ENCODE measurements at places on chromosomes 3 and 15. TPM values are rescaled to one million over a fixed set of nuclear protein-coding genes. Genes with fewer than 3 reads are reported as not detected.

DNA sequence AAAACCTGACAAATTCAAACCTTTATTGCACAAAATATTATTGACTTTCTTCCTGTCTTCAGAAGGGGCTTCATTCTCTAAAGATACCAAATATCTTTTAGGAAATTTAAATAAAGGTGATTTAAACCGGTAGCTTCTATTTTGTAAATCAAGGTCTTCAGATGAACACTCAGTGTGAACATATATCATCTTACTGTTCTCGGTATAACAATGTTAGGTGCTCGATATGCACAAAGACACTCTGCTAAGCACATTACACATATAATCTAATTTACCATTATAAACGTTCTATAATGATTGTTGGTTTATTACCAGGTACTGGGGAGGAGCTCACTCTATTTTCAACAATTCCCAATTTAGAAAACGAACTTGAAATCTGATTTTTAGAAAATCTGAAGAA lies 225.4 kb upstream of the AZI2 start:
- DNase-seq = no peak

DNA sequence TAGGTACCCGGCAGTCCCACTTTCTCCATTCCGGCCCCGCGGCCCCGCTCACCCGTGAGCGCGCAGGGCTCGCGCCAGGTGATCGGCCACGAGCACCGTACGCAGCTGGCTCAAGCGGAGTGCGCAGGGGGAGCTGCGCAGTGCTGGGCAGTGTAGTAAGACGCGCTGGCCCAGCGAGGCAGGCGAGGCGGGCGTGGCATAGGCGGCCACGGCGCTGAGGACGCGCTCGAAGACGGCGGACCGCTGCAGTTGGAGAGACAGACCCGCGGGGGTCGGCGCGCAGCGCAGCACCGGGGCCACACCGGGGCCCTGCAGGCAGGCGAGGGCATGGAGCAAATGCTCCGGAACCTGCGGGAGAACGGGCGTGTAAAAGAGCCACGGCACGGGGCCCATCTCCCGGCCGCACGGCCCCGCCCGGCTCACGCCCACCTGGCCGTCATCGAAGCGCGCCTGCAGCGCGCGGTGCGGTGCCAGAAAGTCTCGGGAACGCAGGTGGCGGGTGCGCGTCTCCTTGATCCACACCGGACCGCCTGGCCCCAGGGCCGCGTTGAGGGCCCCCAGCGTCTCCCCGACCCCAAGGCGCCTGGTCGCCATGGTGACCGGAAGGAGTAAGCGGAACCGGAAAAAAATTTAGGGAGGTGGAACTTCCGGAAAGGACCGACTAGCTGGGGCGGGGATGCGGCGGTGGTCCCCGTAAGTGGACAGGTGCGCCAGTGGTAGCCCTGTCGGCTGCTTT lies at the start of gene DALRD3:
Gene DALRD3 (minus strand): TSS at position 610 of the 736 bp plus-strand sequence. CDS start 16 bp downstream, at position 594.
- no peak for DNase-seq

DNA sequence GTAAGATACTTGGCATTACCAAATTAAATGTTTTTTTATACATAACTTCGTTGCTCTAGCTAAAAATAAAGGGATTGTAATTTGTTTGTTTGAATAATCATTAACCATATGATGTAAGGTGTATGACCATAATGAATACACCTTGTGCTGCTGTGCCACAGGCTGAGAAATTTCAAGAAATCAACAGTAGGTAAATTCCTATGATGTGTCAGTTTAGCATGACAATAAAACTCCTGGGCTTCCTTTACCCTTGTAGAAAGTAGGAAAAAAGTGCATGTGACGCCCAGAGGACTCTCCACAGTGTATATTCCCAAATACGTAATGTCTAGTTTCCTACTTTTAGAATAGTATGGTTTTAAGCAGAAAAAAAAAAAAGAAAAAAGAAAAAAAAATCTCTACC lies 208.1 kb downstream of the SATB1 start:
- DNase-seq = no peak

DNA sequence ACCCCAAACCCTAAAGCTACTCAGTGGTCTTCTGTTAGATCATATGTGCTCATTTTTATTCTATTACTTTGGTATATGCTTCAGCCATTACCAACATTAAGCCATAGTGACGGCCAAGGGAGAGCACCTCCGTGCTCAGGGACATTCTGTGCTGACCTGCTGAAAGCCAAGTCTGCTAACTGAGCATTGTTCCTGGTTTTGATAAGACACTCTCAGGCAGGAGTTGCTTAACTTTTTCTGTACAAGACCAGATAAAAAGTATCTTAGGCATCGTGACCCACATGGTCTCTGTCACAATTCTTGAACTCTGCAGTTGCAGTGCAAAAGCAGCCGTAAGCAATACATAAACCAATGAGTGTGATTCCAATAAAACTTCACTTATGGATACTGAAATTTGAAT lies 100.6 kb downstream of the KLHL25 start:
- no peak for DNase-seq

GRCh38 chr3:114214542-114215341 lies 22.6 kb downstream of the ZNF80 start:
- DNase-seq = no peak

- no peak for DNase-seq
Observed at GRCh38 chr3:53862241-53862640, 15.9 kb downstream of the IL17RB start.

- no peak for DNase-seq
Observed at GRCh38 chr3:98764472-98764884, 1.3 kb downstream of the ST3GAL6 start.

DNA sequence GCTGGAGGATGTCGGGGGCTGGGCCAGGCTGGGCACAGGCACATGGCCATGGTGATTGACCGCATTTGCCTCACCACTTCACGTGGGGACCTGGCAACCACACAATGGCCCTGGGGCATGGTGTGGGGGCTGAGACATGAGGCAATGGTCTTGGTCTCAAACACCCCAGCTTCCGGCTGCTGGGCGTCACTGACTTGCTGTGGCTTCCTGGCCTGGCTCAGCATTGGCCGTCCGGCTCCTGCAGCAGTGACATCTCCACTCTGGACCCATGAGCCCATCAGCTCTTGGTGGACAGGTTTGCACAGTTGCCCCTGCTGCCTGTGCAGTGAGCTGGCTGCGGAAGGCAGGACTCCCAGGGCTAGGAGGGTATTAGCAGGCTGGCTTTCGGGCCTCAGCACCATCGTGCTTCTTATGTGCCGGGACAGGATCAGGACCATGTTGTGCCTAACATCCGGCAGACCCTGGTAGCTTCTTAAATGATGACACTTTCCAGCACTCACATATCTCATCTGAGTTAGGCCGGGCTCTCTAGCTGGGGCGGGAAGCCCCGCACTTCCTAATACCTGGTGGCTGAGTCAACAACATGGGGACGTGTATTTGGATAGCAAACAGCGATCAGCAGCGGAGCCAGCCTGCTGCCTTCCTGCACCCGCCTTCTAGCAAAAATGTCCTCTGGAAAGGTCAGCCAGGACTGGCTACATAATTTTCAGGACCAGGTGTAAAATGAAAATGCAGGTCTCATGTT lies 34.1 kb downstream of the ZNF710 start:
- no peak for DNase-seq

DNA sequence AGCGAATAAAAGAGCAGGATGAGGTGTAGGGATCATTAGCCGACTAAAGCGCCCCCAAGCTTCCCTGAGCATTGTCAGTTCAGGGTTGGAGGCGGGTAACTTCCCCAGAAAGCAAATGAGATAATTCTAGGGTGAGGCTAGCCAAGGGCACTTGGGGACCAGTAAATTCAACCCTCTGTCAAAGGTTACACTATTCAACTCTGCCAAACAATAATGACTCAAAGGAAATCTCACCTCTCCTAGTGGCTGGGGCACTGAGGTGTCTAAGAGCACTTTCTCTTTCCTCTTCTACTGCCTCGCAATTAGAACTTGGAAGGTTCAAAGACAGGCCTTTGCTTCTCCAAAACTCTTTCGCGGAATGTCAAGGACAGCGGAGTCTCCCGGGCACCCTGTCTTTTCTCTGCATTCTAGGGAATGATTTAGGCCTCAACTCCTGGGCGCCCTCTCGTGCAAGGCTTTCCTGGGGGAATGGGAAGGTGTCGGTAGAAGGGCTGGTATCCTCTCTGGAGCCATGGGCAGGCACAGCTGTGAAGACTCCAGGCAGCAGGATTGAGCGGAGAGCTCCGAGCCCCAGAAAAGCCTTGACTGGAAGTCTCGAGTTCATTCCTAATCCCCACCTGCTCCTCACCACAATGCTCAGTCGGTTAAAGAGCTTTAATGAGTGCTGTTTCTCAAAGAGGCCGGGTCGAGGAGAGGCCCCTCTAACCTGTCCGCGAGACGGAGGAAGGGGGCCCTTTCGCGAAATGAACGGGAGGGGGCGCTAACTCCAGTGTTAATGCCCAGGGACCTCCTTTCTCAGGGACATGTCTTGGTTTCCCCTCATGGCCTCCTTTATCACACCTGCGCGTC lies 21.9 kb downstream of the ZIC4 start:
- DNase-seq = no peak

GRCh38 chr15:85707519-85708338 lies 87.0 kb downstream of the KLHL25 start:
- DNase-seq = no peak

DNA sequence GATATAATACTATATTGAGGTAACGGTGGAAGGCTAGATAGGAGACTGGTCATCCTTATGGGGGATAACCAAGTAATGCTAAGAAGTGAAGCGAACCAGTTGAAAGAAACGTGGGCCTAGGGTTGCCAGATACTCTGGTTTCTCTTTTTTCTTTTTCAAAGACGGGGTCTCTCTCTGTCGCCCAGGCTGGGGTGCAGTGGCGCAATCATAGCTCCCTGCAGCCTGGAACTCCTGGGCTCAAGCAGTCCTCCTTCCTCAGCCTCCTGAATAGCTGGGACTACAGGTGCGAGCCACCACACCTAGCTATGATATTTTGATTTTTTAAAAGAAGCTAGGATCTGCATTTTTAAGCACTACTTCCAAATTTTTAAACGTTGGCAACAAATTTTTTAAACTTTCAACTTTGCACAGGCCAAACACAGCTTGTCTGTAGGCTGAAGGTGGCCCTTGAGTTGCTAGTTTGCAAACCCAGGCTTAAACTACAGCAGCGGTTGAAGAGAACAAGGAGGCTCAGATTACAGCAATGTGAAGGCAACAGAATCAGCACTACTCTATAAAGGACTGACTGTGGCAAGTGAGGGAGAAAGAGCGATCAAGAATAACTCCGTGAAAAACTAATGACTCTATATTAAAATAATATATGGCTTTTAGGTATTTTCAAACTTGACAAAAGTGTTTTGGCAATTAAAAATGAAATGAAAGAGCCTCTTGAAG lies 1.2 kb upstream of the RUBCN start:
- no peak for DNase-seq

DNA sequence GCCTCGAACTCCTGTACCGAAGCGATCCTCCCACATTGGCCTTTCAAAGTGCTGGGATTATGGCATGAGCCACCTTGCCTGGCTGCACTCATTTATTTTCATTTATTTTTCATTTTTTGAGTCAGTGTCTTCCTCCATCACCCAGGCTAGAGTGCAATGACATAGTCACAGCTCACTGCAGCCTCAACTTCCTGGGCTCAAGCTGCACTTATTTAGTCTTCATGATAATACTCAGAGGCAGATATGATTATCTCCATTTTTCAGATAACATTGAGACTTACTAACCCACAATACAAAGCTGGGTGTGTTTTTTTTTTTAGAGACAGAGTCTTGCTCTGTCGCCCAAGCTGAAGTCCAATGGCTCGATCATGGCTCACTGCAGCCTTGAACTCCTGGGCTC lies 10.0 kb downstream of the PRKCI start:
- no peak for DNase-seq

- no peak for DNase-seq
Observed at GRCh38 chr3:66401675-66402491, 98.9 kb downstream of the LRIG1 start.

GRCh38 chr15:49610157-49610918 lies 10.3 kb downstream of the FAM227B start:
- no peak for DNase-seq

DNA sequence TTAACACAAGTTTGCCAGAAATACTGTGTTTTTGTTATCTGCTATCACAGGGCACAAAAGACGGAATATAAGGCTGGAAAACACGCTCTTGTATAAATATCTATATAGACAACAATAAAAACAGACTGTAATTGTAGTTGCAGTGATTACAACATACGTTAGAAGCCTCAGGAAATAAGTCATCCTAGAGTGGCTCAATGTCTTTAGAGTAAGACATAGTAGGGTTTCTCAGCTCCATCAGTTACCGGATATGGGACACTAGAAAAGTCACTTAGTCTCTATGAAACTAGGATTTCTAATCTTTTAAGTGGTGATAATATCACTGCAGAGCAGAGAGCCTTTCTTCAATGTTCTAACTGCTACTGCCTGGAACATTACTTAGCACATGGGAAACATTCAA lies 208.8 kb downstream of the STAG1 start:
- DNase-seq = no peak

DNA sequence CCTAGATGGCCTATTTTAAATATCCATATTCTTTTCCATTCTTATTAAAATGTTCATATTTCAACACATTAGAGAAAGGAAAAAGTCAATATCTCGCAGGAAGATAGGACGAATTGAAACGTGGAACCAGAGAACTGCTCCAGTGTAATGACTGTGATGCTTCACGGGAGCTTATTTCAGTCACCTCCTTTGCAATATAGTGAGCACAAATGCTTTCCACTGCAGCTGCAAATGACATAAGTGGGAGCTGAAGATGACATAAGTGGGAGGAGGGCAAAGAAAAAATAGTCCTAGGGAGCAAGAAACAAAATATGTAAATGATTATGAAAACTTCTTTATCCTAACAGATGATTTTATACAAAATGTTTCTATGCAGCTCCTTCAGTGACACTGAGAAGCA lies 324.1 kb downstream of the ZNF385D start:
- DNase-seq = no peak

DNA sequence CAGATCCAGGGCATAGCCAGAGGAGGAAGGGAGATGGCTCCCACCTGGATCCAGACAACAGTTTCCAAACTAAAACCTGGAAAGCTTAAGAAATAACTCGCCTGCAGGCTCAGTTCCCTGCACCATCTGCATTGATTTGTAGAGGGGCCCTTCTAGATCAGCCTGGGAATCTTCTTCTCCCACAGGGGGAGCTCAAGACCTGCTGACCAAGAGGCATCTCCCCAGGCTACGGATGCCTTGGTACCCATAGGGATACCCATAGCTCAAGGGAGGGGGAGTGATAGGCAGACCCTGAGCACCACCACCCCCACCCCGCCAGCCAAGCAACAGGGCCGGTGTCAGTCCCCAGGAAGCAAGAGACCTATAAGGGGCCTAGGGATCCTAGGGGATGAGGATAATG lies 28.0 kb upstream of the DCLK3 start:
- no peak for DNase-seq

GRCh38 chr15:78308422-78309032 lies 9.1 kb upstream of the SKIC8 start:
- no peak for DNase-seq

DNA sequence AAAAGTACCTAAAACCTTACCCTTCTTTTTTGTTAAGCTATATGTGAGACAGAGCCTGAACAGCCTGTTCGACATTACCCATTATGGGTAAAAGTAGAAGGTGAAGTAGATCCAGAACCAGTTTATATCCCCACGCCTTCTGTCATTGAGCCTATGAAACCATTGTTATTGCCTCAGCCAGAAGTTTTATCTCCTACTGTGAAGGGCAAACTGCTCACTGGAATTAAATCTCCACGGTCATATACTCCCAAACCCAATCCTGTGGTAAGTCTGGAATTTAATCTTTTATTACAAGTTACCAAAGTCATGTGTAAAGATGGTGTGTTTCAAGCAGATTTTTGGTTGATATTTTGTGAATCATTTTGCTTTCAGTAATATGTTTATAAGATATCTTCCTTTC lies 47.1 kb upstream of the MAPKBP1 start:
- DNase-seq = no peak

Gene KATNBL1
- 143 TPM for total RNA-seq

Data from urinary bladder (tissue), 4 donors.